ENCODE measurements at places on chromosomes 16 and 17.

DNA sequence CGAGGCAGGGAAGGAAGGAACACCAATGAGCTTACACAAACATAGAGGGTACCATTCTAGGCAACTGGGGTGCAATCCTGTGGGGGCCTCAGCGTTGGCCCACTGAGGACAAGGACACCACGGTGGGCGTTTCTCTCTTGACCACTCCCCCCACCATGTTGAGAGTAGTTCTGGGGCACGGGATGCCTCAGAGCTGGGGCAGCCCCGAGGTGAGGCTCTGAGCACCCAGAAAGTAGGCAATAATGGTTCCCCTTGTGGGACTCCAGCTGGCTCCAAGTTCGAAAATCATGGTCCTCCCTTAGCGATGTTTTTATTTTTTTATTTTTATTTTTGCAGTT lies 5.1 kb downstream of the PRSS21 start:
- no peak for DNase-seq

GRCh38 chr17:4626734-4627256 lies 14.7 kb downstream of the ALOX15 start:
- DNase-seq: no peak

DNA sequence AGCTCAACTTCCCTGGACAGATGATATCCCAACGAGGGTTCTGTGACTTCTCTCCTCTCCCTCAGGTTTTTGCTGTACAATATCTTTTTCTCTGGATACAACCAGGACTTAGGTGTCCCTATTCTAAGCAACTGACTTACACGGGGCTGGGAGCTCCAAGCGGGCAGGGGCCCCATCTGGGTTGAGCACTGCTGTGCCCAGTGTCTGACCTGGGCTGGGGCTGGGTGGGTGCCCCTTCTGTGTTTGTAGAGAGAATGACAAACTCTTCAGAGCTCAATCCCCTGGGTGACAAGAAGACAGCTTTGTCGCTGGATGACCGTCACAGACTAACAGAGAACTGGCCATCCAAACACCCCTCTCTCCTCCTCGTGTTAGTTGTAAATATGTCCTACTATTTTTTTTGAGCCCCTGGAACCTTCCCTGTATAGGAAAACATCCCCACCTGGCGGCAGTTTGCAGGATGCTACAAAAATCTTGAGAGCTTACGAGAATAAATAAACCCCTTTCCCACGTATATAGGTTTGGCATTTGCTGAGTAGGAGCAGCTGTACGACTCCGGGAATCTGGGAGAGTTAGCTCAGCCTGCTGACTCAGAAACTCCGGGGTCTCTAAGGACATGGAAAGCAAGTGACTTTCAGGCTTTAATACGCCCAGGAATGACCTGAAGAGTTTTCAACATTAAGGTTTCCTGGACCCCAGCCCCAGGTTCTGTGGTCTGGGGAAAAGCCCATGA lies 23.7 kb upstream of the RCVRN start:
- no peak for DNase-seq

DNA sequence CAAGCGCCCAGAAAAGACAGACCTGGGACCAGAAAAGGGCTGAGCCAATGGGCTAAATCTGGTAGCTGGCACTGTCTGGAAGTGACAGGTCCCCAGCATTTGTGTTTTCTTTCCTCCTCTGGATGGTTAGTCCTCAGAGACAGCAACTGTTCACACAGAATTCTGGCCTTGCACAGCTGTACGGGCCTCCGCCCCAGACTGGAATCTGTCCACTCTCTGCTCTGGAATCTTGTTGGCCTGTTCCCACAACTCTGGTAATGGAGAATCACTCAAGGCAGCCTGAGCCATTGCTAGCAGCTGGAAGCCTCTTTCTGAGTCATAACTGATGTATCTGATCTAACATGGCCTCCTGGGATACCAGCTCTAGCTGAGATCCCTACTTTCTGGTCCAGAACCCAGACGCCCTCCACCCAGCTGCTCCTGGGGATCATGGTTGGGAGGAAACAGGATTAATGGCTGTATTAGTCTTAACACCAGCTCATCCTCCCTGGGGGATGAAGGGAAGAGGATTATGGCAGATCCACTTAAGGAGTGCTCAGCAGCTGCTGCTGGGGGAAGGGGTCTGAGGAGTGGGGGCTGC lies 9.1 kb downstream of the ZNF668 start:
- no peak for DNase-seq

GRCh38 chr16:60031740-60032139 lies 1297.6 kb upstream of the GOT2 start:
- no peak for DNase-seq

- no peak for DNase-seq
Observed at GRCh38 chr17:67546578-67547527, 169.8 kb downstream of the PITPNC1 start.

DNA sequence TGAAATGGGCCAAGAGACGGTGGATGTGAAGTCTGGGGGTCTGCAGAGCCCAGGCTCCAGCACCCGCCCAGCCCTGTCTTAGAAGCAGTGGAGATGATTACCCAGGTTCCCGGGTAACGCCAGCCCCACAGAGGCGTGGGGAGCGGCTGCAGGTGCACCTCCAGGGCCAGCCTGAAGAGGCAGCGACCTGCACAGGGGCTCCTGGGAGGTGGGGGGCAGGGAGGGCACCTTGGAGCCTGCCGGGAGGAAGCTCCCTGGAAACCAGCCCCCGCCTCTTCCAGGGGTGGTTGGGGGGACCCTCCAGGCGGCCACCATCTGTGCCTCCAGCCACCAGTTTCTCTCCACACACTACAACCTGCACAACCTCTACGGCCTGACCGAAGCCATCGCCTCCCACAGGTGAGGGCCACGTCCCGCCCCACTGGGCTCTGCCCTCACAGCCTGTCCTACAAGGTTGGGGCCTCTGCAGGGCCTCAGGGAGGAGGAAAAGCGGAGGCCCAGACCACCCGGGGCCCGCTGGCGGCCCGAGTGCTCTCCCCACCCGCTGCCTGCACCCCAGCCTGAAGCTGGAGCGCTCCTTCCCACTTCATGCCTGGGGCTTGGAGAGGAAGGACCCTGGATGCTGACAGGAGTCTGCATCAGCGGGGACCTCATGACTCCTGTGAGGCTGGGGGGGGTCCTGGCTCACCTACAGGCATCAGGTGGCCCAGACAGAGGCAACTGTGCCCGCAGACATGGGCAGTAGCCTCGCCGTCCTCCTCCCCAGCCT lies 10.5 kb downstream of the GAA start:
- no peak for DNase-seq

GRCh38 chr17:21252289-21252795 lies 868 bp downstream of the NATD1 start:
- no peak for DNase-seq

DNA sequence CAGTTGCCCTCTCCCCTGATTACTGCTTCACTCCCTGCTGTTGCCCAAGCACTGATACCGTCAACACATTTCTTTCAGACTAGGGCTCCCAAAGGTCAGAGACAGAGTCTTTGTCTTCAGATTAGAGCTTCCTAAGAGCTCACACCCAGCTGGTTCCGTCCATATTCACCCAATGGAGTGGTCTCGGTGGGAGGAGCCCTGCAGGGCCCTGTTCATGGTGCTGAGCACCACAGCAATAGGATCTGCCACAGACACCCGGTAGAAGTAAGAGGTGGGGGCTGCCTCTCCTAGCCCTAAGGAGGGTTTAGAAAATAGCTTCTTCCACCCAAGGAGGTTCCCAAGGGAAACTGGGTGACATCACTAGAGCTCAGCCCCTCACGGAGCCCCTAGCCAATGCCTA lies 128.3 kb downstream of the CCDC144A start:
- DNase-seq: no peak

DNA sequence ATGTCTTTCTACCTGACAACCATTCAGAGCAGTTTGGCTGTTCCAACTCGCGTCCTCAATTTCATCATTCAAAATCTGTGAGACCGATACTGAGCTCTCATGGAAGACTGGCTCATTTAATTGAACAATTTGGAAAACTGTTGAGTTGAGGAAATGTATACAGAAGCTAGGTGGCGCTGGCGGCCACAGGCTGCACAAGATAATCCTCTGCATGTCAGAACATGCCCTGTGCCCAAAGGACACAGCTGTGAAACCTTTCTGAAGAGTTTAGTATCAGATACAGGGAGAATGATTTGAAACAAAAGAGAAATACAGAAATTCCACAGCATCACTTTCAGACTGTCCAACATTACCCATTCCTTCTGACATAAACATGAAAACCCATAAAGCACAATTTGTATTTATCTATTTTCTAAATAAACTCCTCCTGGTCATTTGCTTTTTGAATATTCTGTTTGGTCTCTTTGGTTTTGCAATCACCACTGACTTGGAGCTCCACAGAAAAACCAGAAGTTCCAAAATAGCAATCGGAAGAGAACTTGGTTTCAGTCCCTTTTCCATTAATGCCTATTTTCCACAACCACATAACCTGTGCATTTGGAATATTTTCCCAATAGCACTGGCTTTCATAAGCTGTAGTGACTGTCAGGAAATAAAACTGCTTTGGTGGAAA lies 192.8 kb downstream of the MAP2K6 start:
- no peak for DNase-seq

DNA sequence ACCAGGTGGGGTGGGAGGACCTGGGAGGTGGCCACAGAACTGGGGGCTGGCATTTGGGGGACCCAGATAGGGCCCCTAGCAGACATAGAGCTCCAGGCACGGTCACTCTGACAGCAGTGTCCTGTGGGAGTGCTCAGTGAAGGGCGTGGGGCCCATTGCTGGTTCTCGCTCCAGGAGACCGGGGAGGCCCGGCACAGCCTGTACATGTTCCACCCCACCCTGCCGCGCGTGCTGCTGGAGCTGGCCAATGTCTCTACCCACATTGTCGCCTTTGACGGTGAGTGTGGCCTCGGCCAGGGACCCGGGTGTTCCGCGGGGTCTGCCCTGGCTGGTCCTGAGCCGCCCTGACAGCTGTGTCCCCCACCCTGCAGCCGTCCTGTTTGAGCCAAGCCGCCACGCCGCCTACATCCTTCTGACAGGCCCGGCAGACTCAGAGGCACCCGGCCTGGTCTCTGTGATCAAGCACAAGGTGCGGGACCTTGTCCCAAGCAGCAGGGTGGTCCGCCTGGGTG lies 11.2 kb downstream of the RGS11 start:
- no peak for DNase-seq

DNA sequence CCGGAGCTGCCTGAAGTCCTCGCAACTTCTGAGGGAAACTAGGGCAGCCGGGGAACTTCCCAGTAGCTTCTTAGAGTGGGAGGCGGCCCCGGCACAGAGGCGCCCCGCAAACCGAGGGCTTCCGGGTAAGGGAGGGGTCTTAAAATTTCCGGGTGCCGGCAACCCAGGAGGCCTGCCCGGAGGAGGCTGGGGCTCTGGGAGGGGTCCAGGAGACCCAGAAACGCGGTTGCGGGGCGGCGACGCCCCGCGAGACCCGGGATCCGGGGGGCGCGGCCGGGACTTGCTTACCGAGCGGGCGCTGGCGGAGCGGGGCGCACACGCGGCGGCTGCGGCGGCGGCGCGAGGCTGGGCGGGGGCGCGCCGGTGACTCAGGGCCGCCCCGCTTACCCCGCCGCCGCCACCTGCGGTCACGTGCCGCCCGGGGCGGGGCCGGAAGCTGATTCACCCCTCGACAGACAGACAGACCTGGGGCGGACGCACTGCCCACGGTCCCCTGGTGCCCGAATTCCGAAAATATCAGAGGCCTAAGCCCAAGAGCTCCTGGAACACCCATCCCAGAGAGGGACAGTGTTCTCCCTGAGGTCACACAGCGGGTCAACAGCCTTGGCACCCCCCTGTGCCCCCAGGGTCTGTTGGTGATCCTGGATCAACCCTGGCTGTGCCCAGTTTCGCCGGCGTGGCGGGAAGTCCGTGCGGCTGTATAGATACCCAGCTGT lies at the start of gene FAM83G:
TSS of gene FAM83G (minus strand) at position 344 of the 716 bp plus-strand sequence. CDS start 723 bp downstream, outside the sequence.
- no peak for DNase-seq

DNA sequence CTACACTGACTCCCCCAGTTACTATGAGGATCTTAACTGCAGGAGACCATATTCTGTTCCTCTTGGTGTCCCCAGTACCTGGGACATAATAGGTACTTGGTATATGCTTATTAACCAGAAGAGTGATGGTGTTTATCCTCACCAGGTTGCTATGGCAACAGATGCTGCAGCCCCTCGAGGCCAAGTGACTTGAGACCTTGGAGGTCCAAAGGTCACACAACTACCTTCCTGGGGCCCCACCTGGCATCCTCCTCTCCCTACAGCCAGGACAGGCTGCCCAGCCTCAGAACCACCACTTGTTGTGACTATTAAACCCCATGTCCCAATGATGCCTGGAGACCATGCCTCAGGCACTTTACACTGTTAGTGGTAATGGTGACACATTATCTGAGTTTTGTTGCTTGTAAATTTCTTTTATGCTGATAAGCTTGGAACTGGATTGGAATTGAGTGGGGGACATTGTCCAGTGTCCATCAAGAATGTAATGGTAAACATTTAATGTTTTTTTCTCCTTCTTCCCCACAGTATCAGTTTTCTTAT lies 189.4 kb downstream of the CCDC182 start:
- DNase-seq: no peak
